ENCODE measurements at places on chromosomes 7 and 10.

- no peak for DNase-seq
These were observed 40.6 kb upstream of the FAM3C start for GRCh38 chr7:121436688-121437087.

GRCh38 chr7:134058980-134059379 is 68.2 kb upstream of the LRGUK start:
- DNase-seq, result no peak

DNA sequence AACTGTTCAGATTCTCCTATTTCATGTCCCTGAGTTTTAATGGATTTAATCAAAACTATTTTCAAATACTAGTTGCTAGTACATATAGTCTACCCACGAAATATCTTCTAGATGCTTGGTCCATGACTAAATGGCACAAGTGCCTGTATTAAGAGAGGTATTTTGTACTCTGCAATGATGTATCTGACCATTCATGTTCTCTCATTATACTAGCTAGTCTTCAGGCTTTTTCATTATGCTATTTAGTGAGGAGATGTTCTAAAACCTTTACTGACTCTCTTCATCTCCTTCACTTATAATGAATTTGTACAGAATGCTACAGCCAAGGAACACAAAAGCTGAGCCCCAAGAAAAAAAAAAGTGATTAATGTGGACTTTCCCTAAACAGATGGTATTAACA is 222.5 kb downstream of the AHR start:
- no peak for DNase-seq

DNA sequence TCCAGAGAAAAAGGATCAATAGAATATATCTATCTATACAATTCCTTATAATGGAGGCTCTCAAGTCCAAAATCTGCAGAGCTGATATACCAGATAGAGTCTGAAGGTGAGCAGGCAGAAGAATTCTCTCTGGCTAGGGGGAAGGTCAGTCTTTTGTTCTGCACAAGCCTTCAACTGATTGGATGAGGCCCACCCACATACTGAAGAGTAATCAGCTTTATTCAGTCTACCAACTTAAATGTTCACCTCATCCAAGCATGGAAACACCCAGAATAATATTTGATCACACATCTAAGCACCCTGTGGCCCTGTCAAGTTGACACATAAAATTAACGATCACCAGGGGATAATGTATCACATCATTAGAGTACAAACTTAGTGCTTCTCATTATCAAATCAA is 193.8 kb upstream of the YAE1 start:
- DNase-seq, result no peak

GRCh38 chr10:90175161-90175681 is 473.8 kb downstream of the KIF20B start:
- peak; percentile 83 for DNase-seq

DNA sequence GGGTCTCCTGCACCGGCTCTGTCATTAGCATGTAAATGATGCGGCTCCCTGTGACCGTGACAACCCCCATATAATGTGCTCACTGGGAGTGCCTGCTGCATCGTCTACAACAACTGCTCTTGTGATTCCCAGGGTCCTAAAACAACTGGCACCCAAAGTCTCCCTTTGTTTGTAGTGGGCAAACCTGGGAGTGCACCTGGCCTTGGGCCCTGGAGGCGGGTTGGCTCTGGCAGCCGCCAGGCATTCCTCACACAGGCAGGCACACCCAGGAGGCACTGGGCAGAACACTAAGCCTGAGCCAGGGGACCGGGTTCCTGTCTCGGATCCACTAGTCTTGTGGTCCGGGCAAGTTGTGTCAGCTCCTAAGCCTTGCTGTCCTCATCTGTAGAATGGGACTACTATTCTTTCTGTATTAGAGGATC is 115.5 kb upstream of the GPR26 start:
- DNase-seq, result no peak

DNA sequence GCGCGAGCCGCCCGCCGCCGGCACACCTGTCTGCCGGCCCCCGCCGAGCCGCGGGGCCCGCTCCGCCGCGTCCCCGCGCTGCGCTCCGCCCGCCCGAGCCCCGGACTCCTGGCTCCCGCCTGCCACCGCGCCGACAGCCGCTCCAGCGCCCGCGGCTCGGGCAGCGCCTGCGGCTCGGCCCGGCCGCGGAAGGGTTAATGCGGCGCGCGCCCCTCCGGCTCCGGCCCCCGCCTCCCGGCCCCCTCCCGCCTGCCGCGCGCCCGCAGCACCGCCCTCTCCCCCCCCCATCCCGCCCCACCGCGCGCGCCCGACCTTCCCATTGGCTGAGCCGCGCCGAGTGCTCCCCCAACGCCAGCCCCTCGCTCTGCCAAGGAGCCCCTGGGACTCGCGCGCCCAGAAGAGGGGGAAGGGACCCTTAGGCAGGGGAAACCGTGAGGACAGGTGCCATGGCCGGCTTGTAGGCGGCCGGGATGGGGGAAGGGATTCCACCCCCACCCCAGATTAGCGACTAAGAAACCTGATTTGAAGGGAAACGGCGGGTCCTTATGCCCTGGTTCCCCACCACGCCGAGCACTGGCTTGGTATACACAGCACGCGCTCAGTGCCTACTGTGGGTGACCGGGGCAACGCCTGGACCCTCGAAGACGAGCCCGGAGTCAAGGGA is at the start of gene KCNH2:
KCNH2 (minus strand) TSS at position 196 of the 664 bp plus-strand sequence. CDS start 408 bp downstream, outside the sequence.
- DNase-seq, result peak; percentile 37

DNA sequence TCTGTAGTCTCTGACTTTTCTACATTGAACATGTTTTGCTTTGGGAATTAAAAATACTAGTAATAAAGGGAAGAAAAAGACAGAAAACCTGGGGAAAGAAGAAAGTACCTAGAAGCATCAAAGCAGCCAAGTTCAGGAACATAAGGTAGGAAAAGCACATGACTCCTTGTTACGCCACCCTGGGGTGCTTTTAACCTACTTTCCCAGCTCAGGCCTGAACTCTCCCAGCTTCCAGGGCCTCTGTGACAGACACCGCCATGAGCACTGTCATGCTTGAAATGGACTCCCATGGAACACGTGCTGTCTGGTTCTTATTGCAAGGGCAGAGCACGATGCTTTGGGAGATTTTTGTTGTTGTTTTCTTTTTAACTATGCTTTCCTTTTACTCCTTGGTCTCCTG is 11.4 kb downstream of the ACTR1A start:
- DNase-seq, result no peak

- no peak for DNase-seq
These were observed 1.8 kb downstream of the VCL start for GRCh38 chr10:73999703-74000102.

- no peak for DNase-seq
These were observed 321.2 kb downstream of the DNAJB6 start for GRCh38 chr7:157657741-157658740.

- no peak for DNase-seq
These were observed 90.1 kb upstream of the MTPN start for GRCh38 chr7:136067277-136067676.

GRCh38 chr10:76764177-76764576 is 873.4 kb downstream of the KCNMA1 start:
- no peak for DNase-seq

GRCh38 chr7:33692956-33693355 is 212.4 kb upstream of the BMPER start:
- DNase-seq, result no peak

DNA sequence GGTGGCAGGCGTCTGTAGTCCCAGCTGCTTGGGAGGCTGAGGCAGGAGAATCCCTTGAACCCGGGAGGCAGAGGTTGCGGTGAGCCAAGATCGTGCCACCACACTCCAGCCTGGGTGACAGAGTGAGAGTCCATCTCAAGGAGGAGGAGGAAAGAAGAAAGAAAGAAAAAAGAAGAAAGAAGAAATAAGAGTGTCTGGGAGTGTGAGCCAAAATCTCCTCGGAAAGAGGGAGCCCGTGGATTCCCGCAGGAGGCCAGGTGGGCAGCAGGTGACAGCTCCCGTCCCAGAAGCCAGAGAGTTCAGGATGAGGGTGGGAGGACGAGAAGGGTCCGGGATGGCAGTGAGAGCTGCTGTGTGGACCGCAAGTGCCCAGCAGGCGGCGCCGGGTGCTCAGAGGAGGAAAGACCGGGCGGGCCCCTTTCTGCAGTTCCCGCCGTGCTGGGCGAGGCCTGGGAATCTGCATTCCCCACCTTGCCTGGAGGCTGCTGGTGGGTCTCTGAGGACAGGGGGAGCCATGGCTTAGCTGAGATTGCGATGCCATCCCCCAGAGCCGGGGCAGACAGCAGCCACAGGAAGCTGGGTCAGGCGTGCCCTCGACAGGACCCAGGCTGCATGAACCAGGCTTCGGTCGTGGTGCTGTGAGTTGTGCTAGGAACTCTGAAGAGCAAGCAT is 17.1 kb upstream of the AMZ1 start:
- peak; percentile 55 for DNase-seq

- no peak for DNase-seq
These were observed 22.4 kb upstream of the GARS1 start for GRCh38 chr7:30572212-30572841.

DNA sequence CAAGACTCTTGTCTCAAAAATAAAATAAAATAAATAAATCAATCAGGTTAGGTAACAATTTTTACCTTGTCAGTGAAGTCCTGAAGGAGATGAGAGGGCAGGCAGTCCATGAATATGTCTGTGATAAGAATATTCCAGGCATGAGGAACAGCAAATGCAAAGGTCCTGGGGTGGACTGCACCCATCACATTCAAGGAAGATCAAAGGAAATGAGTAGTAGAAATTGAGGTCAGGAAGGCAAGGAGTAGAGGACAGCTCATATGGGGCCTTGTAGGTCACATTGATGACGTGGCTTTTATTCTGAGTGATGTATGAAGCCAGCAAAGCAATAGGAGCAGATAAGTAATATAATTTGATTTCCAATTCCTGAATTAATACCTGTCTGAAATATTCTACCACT is 76.5 kb upstream of the TCF7L2 start:
- DNase-seq, result no peak

GRCh38 chr10:62189131-62189530 is 79.5 kb downstream of the RTKN2 start:
- DNase-seq, result no peak

DNA sequence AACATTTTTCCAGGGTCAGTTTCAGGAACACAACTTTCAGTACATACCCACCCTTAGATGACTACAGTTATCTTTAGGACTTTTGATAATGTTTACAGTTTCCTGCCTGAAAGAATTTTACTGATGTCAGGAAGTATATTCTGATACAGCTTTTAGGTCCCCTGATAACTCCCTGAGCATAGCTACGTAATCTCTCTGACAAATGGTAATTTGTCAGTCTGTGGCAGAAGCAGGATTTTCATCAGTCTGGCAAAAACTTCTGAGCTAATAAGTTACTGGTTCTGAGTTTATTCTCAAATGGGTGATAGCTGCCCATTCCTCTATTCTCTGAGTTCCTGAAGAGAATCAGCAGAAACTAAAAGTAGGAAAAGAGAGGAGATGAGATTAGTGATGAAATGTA is 270.1 kb upstream of the MTPN start:
- DNase-seq, result no peak

DNA sequence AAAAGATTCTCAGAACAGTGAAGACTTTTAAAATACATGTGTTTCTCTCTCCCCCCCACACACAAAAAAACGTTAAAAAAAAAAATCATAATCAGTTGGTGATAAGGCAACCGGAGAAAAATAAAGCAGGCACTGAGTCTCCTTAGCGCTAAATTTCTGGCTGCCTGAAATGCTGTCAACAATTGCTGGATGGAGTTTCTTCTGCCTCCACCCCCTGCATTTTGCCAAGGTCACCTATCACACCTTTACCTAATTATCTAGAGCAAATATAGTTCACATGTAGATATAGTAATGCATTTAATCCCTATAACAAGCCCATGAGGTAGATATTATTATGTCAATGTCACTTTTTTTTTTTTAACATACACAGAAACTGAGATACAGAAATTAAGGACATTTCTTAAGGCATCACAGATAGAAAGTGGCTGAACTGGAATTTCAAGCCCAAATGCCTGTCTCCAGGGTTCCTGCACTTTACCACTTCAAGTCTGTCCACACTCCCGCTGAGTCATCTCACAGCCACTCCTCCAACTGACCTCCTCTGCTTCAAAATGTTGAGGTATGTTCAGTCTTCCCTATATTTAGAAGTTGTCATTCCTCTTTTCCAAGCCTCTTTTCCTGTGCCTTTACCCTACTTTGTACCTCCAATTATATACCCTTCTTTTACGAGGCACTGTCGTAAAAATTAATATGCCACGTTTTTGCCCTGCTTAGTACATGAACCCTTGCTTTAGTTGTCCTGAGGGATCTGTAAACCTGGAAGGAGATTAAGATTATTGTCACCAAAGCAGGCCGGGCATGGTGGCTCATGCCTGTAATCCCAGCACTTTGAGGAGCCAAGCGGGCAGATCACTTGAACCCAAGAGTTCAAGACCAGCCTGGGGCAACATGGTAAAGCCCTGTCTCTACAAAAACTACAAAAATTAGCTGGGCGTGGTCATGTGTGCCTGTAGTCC is 72.8 kb upstream of the MPP7 start:
- DNase-seq, result no peak

DNA sequence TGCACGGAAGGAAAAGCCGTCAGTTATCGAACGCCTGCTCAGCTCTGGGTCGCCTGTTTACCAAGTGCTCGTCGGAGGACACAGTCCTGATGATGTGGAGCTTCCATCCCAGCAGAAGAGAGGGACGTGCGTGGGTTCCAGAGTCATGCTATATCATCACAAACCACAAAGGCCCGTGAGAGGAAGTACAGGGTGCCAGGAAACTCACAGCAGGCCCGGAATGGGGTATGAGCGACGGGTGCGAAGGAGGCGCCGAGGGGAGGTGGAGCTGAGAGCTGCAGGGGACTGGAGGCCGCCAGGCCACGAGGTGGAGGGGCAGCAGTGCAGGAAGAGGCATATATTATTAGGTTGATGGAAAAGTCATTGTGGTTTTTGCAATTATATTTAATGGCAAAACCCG is 102.5 kb downstream of the ACTR3B start:
- no peak for DNase-seq

DNA sequence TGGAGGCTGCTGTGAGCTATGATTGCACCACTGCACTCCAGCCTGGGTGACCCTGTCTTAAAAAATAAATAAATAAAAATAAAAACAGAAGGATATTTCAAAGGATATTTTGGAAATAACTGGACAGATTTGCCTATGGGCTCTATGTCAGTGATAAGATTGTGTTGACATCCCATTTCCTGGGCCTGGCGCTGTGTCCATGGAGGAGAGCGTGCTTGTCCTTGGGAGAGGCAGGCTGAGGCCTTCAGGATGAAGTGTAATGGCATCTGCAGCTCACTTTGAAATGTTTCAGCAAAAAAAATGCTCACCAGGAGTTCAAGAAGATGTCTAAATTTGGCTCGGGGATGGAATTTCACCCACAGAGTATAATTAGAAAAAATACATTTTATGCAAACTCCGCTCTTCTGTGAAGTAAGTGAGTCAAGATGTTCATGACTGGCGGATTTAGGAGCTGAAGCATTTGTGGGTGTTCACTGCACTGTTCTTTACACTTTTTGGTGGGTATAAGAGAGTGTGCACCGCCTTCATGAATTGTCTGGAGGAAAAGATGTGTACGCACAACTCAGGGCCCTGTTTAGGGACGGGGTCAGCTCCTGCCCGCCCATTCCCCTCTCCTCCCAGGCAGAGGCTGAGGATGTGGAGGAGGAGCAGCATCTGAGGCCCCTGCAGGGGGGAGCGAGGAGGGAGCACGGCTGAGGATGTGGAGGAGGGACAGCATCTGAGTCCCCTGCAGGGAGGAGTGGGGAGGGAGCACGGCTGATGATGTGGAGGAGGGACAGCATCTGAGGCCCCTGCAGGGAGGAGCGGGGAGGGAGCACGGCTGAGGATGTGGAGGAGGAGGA is 18.5 kb upstream of the FOXL3 start:
- no peak for DNase-seq
